ENCODE measurements at places on chromosomes 5 and 9.

DNA sequence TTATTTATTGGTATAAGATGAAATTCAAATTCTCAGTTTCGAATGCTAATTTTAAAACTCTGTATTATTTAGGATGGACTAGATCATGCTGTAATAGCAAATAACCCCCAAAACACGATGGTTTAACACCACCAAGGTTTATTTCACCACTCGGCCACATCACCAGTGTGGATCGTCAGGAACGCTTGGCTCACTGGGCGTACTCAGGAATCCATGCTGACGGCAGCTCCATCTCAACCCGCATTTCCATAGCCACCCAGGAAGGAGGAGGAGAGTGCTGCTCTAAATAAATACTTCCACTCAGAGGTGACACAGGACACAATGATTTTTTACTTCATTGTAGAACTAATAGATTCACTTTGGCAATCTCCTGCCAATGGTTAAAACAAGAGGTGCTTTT is 347.4 kb downstream of the SH3GL2 start:
- no peak for DNase-seq

DNA sequence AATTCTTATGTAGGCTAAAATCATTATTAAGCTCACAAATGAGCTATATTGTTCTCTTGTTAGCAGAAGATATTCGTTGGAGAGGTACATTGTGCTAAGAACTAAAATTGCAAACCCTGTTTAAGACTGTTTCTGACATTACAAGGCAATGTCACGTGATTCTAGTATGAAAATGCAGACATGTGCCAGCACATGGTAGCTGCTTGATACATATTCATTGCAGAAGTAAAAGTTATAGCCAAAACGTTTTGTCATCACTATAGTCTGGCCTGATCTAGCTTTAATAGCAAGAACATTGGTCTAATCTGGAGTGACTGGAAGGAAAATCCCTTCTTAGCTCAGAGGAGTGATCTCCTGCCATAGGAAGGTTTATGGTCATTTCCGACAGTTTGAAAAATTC is 144.7 kb downstream of the CFAP90 start:
- DNase-seq = no peak

GRCh38 chr9:136395345-136396218 is 4.4 kb downstream of the SNAPC4 start:
- no peak for DNase-seq

- DNase-seq = no peak
Measured at GRCh38 chr5:96492459-96493047, 59.5 kb upstream of the PCSK1 start.

- no peak for DNase-seq
Measured at GRCh38 chr9:6226696-6227095, 11.1 kb downstream of the IL33 start.

DNA sequence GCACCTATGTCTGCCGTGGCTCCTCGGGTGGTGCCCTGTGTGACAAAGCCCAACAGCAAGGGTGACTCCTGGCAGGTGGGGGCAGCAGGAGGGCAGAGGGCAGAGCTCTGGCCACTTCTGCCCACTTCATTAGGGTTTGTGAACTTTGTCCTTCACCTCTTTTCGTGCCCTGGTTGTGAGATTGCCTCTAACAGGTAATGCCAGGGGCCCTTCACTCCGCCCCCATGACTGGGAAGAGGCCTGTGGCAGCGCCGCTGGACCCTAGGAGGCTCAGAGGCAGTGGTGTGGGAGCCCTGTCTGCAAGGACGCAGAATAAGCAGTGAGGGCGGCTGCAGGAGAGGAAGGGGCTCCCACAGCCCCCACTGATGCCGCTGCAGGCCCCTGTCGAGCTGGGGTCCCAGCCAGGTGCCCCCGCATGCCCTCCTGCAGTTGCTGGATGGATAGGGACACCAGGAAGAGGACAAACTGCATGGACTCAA is 108.7 kb upstream of the LMX1B start:
- DNase-seq = no peak

DNA sequence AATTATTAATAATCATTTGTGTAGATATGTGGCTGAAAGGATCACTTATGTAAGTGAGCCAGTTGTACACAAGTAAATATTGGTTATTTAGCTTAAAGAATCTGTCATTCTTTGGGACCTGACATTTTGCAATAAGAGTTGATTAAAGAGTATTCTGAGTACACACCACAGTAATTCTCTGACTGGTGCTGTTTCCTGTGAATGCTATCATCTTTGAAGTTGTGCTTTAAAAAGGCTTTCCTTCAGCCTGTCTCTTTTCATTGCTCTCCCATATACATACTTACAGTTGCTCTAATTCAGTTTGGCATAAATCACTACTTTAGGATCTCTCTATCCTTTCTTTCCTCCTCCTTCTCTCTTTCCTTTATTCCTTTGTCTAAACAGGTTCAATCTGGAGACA is 8.7 kb upstream of the CSNK1G3 start:
- no peak for DNase-seq

DNA sequence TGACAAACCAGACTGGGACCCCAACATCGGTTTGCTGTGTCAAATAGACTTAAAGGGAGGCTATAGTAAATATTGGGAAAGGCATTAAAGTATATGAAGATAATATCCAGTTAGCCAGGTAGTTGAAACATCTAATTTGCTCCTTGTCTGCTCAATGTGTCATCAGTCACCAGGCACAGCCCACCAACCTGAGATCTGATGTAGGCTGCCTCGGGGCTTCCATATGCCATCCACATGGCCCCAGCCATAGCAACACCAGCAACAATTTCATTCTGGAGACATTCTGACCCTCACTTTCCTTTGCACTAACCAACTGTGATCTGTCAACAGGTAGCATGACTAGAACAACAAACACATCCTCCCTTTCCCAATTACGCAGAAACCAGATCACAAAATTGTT is 196.0 kb downstream of the NR2F1-AS1 start:
- no peak for DNase-seq

GRCh38 chr9:83106263-83106662 is 43.3 kb upstream of the RASEF start:
- DNase-seq = no peak

DNA sequence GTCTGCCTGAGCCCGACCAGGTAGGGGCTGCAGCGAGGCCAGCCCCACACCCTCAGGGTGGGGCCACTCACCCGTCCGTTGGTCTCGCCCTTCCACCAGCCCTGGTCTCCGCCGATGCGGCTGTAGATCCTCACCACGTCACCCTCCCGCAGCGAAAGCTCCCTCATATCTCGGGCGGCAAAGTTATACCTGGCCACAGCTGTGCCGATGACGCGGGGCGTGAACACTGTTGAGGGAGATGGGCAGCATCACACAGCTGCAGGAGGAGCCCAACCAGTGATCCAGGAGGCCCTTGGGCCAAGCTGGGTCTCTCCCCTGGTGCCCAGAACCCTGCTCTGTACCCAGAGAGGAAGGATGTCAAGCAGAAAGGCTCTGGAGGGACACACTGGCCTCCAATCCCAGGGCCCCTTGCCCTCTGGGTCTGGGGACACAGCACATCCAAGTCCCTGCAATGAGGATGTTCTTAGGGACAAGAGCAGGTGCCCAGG is 30.3 kb upstream of the SARDH start:
- DNase-seq = no peak

- DNase-seq = no peak
Measured at GRCh38 chr5:137836997-137837396, 30.7 kb upstream of the MYOT start.

DNA sequence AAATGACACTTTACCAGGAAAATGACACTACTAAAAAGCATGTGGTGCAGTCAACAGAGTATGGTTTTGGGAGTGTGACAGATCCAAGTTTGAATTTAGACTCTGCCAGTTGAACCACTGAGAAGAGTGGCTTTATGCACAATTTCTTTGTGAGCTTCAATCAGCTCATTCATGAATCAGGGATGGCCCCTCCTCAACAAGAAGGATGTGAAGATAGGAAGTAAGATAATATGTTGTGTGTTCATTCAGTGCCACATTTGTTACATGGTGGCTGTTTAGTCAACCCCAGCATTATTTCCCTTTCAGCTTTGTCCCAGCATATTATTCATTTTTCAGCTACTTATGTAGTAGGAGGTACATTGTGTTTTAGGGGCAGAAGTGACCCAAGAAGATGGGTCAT is 140.1 kb downstream of the TLE4 start:
- DNase-seq = no peak

DNA sequence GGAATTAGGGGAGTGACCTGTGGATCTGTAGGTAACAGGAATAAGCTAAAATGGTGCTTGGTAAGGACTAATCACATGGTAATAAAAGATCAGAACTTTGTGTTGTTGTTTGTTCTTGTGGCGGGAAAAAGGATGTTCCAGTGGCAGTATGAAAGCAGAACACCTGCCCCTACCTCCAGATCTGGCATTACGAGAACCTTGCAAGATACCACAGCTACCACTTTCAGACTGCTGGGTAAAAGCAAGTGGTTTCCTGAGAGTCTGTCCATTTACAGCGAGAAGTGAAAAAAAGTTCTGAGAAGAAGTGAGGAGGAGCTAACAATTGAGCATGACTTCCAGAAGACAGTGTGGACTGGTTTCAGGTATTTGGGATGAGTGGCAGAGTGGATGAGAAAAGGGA is 252.5 kb downstream of the TLE4 start:
- DNase-seq = no peak

- DNase-seq = no peak
Measured at GRCh38 chr9:26773056-26773455, 119.5 kb downstream of the CAAP1 start.

- no peak for DNase-seq
Measured at GRCh38 chr5:142404046-142404477, 79.2 kb upstream of the SPRY4 start.

DNA sequence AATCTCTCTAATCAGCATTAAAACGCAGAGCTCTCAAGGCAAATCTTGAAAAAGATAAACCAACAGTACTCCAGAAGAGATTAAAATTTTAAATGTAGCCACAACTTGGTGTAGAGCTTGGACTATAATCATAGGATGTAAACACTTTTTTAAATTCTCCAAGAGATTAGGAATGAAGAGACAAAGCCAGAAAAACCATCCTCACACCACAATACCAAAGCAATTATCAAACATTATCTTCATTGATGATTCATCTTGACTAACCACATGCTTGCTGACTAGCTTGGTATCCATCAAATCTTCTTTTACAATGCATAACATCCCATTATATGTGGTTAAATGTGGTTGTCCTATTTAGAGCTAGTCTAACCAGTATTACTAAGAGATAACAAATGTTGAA is 815.1 kb downstream of the TLE1 start:
- DNase-seq = no peak

- DNase-seq = no peak
Measured at GRCh38 chr5:122656160-122656559, 118.7 kb upstream of the SNX2 start.

DNA sequence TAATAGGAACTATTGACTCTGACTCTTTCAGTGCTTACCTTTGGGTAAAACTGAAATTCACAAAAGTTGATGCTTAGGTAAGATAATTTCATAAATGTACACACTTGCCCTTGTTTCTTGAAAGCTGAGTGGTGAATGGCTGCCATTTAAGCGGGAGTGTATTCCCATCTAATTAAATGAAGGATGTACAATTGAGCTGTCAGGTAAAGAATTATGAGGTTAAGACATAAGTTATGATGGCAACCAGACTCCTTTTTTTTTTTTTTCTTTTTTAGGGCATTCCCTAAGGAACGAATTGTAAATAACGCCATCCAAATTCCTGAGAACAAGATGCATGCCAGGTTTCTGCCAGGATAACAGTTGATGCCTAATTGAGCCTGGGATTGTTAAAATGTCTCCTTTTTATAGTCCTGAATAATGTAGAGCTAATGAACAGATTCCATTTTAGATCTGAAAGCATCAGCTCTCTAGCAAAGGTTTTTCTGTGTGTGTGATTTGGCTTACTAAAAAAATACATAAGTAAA is 199.7 kb downstream of the ISL1 start:
- no peak for DNase-seq

DNA sequence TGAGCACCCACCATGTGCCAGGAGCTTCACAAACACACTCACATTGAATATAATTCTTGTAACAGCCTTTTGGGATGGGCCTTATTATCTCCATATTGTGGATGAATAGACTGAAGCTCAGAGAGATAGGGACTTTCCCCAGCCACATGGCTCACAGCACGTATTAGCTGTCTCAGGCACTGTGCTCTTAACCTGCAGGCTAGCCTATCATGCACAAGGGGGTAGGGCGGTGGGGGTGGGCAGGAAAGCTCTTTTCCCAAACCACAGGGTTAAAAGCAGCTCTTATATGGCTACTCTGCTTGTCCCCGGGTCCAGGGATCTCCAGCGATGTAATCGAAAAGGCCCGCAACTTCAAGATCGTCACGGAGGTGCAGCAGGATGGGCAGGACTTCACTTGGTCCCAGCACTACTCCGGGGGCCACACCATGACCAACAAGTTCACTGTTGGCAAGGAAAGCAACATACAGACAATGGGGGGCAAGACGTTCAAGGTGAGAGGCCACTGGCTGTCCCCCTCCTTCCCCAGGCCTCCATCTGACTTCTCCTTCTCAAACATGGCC is 2.6 kb downstream of the FABP6 start:
- DNase-seq = no peak

GRCh38 chr5:132022737-132023136 is 11.3 kb upstream of the ACSL6 start:
- DNase-seq = no peak

GRCh38 chr9:31848505-31849285 is 535.7 kb upstream of the ACO1 start:
- DNase-seq = no peak

GRCh38 chr5:30368064-30368463 is 825.4 kb upstream of the CDH6 start:
- DNase-seq = no peak

DNA sequence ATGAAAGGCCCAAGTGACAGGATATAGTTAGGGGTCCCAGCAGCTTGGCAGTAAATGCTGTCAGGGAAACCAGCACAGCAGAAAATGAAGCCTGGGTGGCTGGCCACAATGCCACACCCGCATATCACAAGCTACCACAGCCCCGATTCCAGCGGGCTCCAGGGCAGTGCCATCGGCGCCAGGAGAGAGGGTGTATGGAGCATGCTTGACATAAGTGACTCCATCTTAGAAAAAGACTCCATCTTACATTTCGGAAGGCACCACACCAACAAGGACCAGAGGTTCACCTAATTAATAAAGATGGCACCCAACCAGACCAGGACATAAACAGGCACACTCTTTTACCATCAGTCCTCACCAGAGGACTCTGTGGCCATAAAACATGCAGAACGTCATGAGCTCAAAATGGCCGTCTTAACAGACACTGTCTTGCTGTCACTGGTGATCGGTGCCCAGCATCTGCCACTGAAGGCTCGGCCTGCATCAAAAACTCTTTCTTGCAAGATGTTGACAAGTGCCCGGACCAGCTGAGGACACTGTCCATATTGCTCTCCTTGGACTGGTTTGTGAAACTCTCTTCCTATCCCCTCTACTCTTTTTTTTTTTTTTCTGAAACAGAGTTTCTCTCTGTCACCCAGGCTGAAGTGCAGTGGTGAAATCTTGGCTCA is 67.4 kb upstream of the SPIN1 start:
- DNase-seq = no peak

GRCh38 chr9:137150617-137151457 is 11.9 kb downstream of the GRIN1 start:
- DNase-seq = no peak

- DNase-seq = peak; percentile 18
Measured at GRCh38 chr5:52776116-52776515, 11.6 kb upstream of the ITGA1 start.

Data from activated CD4-positive, alpha-beta T cell treated with anti-CD3 and anti-CD28 coated beads, Interleukin-2, amount 50 U/mL, for 1 hour (primary cell).